ENCODE measurements at places on chromosomes 1 and 21. TPM values are rescaled to one million over a fixed set of nuclear protein-coding genes. Genes with fewer than 3 reads are reported as not detected.

FMO5 gene
- total RNA-seq: 0.60 TPM

NR5A2 gene
- total RNA-seq: 12.1 TPM

CELA3A gene
- total RNA-seq: not detected

TENT5C gene
- total RNA-seq: 0.12 TPM

Measured in endothelial cell of umbilical vein (primary cell).